ENCODE measurements at places on chromosomes 6 and 20.

DNA sequence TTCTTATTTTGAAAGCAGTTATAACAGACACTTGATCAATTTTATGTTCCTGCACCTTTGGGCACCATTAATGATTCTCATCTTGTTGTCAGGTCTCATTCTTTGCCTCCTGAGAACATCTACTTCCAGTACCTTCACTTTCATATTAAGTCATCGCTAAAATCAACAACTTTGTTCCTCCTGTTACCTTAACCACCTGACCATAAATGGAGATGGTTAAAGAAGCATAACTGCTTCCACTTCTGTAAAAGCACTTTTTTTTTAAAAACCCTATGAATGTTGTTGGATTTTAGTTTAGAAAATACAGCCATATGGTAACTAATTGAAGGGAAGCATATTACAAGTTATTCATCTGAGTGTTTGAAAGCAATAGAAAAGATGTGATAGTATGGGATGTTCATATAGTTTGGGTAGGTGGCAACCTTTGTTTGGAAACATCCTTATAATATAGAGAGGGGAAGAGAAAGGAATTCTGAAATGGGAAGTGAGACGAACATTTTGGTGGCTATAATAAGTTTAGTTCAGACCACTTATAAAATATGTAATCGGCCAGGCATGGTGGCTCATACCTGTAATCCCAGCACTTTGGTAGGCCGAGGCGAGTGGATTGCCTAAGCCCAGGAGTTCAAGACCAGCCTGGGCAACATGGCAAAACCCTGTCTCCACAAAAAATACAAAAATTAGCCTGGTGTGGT is 53.9 kb downstream of the AFG1L start:
- DNase-seq, result peak; percentile 82

DNA sequence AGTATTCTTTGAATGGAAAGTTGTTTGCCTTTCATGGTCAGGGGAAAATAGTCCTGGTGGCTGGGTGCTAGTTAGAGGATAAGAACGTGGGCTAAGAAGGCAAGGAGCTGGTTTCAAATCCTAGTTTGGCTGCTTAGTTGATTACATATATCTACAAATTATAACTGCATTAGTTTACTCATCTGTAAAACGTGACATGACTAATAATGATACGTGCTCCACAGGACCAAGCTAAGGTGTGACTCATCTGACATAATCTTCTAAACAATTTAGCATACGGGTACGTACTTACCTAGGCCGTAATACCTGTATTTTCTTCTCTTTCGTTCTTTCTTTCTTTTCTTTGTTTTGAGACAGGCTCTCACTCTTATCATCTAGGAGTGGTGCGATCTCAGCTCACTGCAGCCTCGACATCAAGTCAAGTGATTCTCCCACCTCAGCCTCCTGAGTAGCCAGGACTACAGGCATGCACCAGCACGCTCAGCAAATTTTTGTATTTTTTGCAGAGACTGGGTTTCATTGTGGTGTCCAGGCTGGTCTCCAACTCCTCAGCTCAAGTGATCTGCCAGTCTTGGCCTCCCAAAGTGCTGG is 1274.2 kb upstream of the GJE1 start:
- no peak for DNase-seq

DNA sequence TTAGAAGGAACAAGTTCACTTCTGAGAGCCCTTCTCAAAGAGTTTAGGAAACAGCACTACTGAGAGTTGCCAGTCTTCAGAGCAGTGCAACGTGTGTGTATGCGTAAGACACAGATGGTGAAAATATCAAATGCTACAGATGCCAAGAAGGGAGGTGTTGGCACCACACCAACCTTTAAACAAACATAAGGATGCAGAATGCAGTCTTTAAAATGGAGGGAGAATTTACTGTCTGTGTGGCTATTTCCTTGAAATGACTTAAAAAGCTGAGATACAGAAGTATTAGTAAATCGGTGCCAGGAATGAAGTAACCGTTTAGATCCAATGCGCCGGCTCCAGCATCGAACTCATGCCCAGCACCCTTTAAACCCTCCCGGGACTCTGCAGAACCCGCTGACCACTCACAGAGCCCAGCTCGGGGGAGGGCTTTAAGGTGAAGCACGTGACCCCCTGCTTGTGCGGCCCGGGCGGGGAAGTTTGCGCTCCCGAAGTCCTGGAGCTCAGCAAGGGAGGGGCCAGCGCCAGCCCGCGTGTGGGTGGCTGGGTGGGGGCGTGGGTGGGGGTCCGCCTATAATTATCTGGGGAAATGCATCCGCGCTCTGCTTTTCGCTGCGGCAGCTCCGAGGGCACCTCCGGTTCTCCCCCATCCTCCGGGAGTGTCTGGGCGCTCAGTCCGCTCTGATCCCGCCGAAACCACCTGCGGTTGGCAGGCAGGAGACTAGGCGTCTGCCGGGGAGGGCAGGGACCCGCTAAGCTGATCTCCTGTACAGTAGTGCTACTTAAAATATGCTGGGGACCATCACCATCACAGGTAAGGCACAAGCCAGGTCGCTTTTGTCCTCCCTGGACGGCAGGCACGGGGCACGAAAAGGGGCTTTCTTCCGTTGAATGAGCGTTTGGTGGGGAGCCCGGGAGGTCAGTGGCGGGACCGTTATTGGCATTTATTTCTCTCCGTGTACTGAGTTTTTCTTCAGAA is 66.0 kb downstream of the ZBTB2 start:
- DNase-seq, result no peak

- DNase-seq, result no peak
These were observed 75.8 kb downstream of the PERP start for GRCh38 chr6:138031417-138031816.

DNA sequence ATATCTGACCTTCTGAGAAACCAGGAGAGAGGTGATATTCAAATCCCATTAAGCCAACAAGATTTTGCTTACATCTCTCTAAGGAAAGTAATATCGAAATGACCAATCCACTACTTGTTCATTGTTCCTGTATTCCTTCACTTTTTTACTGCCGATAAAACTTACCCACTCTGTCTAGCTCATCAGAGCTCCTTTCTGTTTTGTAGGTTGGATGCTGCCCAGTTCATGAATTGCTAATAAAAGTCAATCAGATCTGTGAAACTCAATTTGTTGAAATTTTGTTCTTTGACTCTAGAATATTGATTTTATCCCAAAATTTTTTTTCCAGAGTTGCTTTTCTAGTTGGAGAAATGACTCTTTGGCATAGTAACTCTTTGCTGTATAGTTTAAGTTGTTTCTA is 148.9 kb upstream of the INSM1 start:
- no peak for DNase-seq

DNA sequence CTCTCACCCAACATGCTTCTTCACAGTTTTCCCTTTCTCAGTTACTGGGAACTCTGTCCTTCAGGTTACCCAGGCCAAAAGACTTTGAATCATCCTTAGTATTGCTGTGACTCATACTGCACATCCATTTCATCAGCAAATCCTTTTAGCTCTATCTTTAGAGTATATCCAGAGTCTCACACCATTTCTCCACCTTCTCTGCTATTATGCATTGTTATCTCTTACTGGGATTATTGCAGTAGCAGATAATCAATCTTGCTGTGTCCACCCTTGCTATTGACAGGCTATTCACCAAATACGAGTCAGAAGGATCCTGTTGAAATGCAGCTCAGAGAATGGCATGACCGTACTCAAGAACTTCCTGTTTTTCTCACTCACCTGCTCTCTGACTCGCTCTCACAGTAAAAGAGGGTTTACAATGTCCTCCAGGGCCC is 57.3 kb downstream of the BCKDHB start:
- peak; percentile 20 for DNase-seq

- DNase-seq, result no peak
These were observed 637.4 kb upstream of the MARCKS start for GRCh38 chr6:113219783-113220182.

GRCh38 chr6:134768931-134769330 is 181.0 kb downstream of the ALDH8A1 start:
- no peak for DNase-seq

DNA sequence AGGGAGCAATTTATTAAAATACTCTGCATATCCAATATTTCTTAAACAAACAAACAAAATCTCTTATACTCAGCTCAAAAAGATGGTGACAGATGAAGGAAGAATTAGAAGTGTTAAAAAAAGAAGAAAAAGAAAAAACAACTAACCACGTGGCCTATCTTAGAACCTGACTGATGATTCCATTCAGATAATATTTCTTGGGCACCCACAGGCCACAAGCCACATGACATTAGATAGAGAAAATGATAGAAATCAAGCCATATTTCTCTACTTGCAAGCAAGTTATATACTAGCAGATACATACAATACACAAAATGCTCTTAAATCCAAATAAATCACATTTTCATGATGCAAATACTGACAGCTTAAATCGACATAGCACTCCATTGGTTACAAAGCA is 14.5 kb upstream of the RAMACL start:
- DNase-seq, result no peak

DNA sequence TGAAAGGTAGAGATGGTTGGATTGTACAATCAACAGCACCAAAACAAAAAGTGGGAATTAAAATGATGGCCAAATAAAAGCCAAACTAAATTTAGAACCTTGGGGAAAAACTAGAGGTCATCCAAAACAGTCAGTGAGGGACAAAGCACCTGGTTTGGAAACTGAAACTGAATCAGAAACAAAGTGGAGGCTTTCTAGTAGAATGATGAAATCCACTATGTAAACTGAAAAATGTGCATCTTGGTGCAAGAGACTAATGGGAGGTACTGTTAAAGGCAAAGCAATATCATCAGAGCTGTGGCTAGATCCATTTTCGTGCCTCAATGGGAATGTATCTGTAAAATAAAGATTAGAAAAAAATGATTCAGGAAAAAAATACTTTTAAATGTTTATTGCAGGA is 380.0 kb upstream of the GJE1 start:
- no peak for DNase-seq

- DNase-seq, result no peak
These were observed 81.2 kb upstream of the VSTM2L start for GRCh38 chr20:37821696-37822095.

GRCh38 chr20:55415567-55416142 is 589.7 kb downstream of the CBLN4 start:
- no peak for DNase-seq

GRCh38 chr20:49310705-49311104 is 32.8 kb upstream of the ZNFX1 start:
- no peak for DNase-seq

DNA sequence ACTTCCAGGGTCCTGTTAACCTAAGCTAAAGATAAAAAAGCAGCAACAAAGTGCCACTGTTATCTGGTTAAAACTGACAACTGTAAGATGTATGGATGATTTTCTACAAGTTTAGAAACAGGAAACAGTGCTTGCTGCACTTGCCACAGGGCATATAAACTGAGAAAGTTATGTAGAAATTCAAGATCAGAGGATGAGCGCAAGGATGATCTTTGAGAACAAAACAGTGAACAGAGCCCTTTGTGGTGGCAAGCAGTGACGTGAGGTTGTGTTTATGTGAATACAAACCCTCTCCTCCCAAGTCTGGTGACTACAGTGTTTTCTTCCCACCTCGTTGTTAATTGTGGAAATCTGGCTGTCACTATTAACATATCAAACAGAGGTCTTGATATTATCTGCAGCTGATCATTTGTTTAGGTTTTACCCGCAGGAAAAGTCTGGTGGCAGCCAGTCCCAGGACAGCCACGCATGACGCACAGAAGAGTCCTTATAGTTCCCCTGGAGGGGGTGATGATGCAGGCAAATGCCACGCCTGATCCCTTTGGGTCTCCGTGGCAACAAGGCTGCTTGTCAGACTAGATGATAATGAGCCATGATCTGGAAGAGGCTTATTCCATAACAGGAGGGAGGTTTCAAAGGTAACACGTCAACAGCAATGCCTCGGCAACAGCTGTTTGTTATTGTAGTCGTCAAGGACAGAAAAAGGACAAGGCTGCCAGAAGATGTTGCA is 43.1 kb upstream of the TNFAIP3 start:
- no peak for DNase-seq

- DNase-seq, result peak; percentile 45
These were observed 96.7 kb upstream of the BACH2 start for GRCh38 chr6:90393232-90393884.

GRCh38 chr6:116938305-116938704 is 61.3 kb downstream of the RFX6 start:
- DNase-seq, result no peak

DNA sequence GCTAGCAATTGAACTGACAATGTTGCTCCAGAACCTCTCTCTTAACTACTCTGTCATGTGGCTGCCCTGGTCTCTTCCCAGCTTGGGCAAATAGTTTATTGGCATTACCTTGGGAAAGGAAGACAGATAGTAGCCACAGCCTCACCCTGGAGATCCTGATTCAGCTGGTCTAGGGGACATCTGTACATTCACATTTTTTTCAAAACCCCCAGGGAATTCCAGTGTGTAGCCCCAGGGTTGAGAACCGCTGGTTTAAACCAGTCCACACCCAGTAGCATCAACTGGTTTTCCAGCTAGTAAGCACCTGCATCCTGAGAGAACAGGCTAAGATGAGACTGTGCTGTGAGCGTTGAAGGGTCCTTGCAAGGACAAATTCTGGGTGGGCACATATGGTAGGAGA is 9.6 kb downstream of the SCUBE3 start:
- DNase-seq, result no peak

DNA sequence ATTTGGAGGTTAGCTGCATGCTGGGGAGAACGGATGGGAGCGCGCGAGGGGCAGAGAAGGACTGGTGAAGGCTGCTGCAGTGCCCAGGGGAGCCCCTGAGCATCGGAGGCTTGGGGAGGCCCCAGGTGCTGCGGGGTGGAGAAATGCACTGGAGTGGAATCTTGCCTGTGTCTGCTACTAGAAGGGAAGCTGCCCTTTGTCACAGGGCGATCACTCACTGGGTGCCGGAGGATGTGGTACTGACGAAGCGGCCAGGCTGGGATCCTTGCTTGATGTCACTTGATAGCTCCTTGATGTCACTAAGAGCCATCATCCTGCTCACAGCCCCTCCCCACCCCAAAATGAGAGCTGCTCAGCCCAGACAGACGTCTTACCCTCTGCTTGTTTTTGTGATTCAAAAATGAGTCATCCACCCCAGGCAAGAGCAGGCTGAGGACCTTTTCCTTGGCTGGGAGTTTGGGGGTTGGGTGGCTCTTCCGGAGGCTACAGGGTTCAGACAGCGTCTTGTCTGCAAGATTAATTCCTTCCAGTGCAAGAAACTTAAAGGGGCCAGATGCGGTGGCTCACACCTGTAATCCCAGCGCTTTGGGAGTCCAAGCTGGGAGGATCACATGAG is 62.6 kb upstream of the PMEPA1 start:
- no peak for DNase-seq

GRCh38 chr6:169692516-169692915 is 9.3 kb downstream of the WDR27 start:
- DNase-seq, result no peak

- peak; percentile 23 for DNase-seq
These were observed 297.9 kb downstream of the UTRN start for GRCh38 chr6:144582939-144583613.

- no peak for DNase-seq
These were observed 30.6 kb downstream of the KCNG1 start for GRCh38 chr20:50992336-50992732.

Data from GM13976 (cell line).